ENCODE measurements at places on chromosomes 7 and 10. TPM values are rescaled to one million over a fixed set of nuclear protein-coding genes. Genes with fewer than 3 reads are reported as not detected.
A peak's percentile ranks its signal among the peaks of the same experiment; 100 is the strongest.

The SPDYE2 gene
- polyA plus RNA-seq, result not detected

GRCh38 chr7:91446819-91447218, 182.6 kb downstream of the FZD1 start:
- no peak for DNase-seq
- no peaks in the 10 kb centered on the region for H3K4me1 ChIP-seq

The HOXA11 gene
- not detected for polyA plus RNA-seq

- no peaks in the 10 kb centered on the region for H3K4me1 ChIP-seq
- peak; percentile 11 for DNase-seq
- no peaks in the 10 kb centered on the region for H3K27me3 ChIP-seq
- no peaks in the 10 kb centered on the region for H3K36me3 ChIP-seq
These were observed 708 bp upstream of the GPR85 start for GRCh38 chr7:113087071-113087998.

The RPP38 gene
- 28.9 TPM for polyA plus RNA-seq

DNA sequence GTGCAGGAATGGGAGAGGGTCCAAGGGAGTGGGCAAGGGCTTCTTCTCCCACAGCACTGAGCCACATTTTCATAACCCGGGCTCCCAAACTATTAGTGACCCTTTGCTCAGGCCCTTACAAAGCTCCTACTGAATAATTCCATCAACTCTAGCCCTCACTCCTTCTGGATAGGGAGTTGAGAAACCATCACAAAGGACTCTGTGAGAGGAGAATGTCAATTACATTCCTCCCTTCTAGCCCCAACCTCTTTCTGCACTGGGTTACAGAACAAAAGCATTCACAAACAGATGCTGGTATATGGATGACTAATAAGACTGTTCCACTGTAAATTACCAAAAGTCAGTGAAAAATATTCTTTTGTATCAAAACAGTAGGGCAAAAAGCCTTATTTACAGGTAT, 203.7 kb downstream of the SORCS1 start:
- H3K36me3 ChIP-seq, result no peaks in the 10 kb centered on the region
- no peaks in the 10 kb centered on the region for H3K27me3 ChIP-seq
- no peak overlapping the region for H3K27ac ChIP-seq
- no peaks in the 10 kb centered on the region for H3K4me1 ChIP-seq
- DNase-seq, result no peak
- H3K4me3 ChIP-seq, result no peak overlapping the region

GRCh38 chr7:56127241-56127975, 11.2 kb upstream of the NUPR2 start:
- DNase-seq, result no peak
- no peaks in the 10 kb centered on the region for H3K4me1 ChIP-seq
- no peak overlapping the region for H3K4me3 ChIP-seq
- H3K27me3 ChIP-seq, result no peaks in the 10 kb centered on the region
- H3K36me3 ChIP-seq, result no peaks in the 10 kb centered on the region
